Tibial nerve (tissue), 4 donors: ENCODE measurements at places on chromosomes 7 and 10. TPM values are rescaled to one million over a fixed set of nuclear protein-coding genes. Genes with fewer than 3 reads are reported as not detected.

LRMDA gene
- 18.6 TPM for total RNA-seq

DNA sequence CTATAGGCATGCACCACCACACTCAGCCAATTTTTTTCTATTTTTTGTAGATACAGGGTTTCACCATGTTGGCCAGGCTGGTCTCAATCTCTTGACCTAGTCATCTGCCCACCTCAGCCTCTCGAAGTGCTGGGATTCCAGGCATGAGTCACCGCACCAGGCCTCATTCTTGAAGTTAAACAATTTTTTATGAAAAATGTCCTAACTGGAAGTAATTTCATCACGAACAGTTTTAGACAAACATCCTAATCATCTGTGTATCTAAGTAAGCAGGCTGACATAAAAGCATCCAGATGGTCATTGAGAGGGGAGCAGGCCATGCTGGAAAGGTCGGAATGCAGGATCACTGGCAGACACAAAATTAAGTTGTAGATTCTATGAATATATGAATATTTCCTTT lies 269.1 kb downstream of the ZMYND11 start:
- H3K27me3 ChIP-seq = no peaks in the 10 kb centered on the region
- no peak for DNase-seq
- H3K27ac ChIP-seq = no peak overlapping the region
- H3K4me3 ChIP-seq = no peak overlapping the region
- H3K36me3 ChIP-seq = peaks cover 49% of the 10 kb centered on the region

GRCh38 chr10:110704906-110705476 lies 60.9 kb downstream of the RBM20 start:
- H3K36me3 ChIP-seq = no peaks in the 10 kb centered on the region
- no peaks in the 10 kb centered on the region for H3K27me3 ChIP-seq
- DNase-seq = no peak
- H3K27ac ChIP-seq = no peak overlapping the region

DNA sequence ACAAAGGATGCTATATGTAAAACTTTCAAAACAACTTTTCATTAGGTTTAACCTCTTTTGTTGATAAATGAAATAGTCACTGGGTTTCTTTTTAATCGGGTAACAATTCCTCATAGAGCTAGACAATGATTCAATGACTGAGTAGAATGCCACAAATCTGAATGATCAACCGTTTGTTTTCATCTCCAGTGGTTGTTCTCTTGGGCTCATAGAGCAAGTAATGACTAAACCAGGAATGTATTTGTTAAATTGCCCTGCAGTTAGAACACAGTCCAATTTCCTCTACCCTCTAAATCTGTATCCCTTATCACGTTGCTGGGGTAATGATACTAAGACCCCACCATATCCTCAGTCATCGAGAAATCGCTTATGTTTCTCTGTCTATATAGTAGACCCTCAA lies 40.0 kb downstream of the CNNM1 start:
- H3K27me3 ChIP-seq = peaks cover 7% of the 10 kb centered on the region
- H3K4me3 ChIP-seq = no peak overlapping the region
- no peaks in the 10 kb centered on the region for H3K4me1 ChIP-seq
- H3K36me3 ChIP-seq = no peaks in the 10 kb centered on the region

- no peak overlapping the region for H3K4me3 ChIP-seq
- DNase-seq = no peak
- peaks cover 23% of the 10 kb centered on the region for H3K4me1 ChIP-seq
Observed at GRCh38 chr7:44987996-44988395, 9.2 kb upstream of the MYO1G start.

GRCh38 chr10:79081353-79082034 lies 12.7 kb downstream of the ZMIZ1 start:
- no peaks in the 10 kb centered on the region for H3K36me3 ChIP-seq
- no peak overlapping the region for H3K4me3 ChIP-seq
- H3K27ac ChIP-seq = peak overlapping the region; percentile 94
- peaks cover 100% of the 10 kb centered on the region for H3K4me1 ChIP-seq
- H3K27me3 ChIP-seq = no peaks in the 10 kb centered on the region
- no peak for DNase-seq

DNA sequence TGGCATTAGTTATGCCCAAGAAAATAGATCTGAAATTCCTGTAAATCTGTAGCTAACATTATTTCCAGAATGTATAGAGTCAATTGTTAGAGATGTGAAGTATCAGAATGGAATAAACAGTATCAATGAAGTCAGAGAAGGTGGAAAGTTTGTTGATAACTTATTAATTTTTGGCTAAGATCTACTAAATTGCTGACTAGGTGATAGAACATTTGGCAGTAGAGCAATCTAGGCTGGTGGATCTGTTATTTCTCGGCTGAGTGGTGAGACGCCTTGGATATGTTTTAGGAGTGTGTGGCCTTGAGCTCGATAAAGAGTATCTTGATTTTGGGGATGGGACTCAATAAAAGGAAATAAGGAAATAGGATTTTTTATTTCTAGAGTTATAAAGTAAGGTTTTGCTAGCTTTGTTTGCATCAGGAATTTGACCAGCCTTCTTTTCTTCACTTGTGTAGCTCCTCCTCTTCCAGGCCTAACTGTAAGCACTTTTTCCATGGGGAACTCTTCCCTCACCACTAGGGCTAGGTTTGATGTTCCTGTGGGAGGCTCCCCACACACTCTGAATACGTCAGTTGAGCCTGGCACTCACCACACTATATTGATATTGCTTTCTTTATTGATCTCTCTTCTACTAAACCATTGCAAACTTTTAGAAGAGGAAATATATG lies 86.8 kb upstream of the CSTF2T start:
- no peaks in the 10 kb centered on the region for H3K4me1 ChIP-seq
- no peak for DNase-seq
- H3K27me3 ChIP-seq = no peaks in the 10 kb centered on the region
- H3K27ac ChIP-seq = no peak overlapping the region
- H3K4me3 ChIP-seq = no peak overlapping the region

DNA sequence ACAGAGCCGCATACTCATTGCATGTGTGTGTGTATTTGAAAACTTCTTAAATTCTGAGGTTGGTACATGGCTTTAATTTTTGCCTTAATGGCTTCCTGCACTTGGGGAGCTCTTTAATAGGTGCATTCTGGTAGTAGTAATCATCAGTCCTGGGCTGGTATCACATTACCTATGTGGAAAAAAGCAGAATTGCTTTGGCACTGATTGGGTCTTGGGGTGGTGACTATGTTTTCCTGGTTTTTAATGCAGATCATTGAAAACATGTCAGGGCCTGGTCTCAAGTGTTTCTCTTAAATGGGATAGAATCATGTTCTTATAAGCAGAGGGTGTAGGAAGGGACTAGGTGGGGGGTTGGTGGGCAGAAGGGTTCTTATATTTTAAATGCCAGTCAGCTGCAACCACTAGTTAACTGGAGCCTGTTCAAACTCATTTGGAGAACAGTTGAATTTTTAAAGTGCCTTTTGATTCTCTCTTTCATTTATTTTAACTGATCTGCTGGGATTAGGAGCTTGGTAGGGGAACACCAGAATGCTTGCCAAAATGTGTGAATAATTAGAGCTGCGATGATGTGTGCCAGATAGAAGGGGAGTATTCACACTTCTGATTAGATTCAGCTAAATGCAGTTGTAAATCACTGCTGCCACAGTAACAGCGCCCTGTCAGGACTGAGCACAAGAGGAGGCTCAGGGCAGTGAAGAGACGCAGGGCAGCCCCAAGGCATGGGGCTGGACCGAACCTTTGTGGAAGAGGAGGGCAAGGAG lies 633.5 kb upstream of the GALNT17 start:
- H3K4me3 ChIP-seq = no peak overlapping the region
- no peak overlapping the region for H3K27ac ChIP-seq
- H3K36me3 ChIP-seq = no peaks in the 10 kb centered on the region
- no peaks in the 10 kb centered on the region for H3K4me1 ChIP-seq
- no peaks in the 10 kb centered on the region for H3K27me3 ChIP-seq

- H3K4me1 ChIP-seq = no peaks in the 10 kb centered on the region
- H3K27me3 ChIP-seq = no peaks in the 10 kb centered on the region
- H3K27ac ChIP-seq = peak overlapping the region; percentile 83
Observed at GRCh38 chr10:76444034-76444800, 1012.8 kb downstream of the LRMDA start.
